ENCODE measurements at places on chromosomes 3 and 15.

DNA sequence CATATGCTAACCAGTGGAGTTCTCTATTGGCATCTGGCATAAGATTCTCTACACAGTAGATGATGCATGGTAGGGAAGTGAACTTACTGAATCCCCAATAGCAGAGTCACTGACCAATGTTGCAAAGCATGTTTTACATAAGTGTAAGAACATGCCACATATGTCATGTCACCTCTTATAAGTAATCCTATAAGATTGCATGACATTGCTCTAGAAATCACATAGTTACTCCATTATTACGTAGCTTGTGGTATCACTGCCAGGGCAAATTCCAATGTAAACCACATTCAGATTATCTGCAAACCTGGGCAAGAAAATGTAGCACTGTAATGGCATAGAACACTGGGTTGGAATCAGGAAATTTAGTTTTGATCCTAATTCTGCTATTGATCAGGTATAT, 198.2 kb upstream of the UMPS start:
- no peak for DNase-seq

- no peak for DNase-seq
These were observed 31.5 kb upstream of the FAM107A start for GRCh38 chr3:58608648-58609047.

- no peak for DNase-seq
These were observed 174.9 kb downstream of the TNIK start for GRCh38 chr3:171285287-171285686.

DNA sequence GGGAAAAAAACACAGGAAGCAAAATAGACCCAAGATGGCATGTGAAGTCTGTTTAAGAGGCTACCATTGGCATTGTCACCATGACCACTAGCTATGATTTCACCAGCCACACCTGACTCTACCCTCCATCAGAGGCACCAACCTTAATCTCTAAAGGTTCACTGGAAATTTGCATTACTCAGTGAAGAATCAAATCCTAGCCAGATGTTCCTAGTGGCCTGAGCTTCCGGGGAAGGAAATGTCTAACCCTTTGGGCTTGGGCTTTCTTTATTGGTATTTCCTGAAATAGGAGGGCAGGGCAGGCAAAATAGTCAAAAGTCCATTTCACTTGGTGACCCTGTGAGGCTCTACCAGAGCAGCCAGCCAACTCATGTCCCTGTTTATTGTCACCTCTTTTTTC, 110.9 kb upstream of the PHLDB2 start:
- no peak for DNase-seq

DNA sequence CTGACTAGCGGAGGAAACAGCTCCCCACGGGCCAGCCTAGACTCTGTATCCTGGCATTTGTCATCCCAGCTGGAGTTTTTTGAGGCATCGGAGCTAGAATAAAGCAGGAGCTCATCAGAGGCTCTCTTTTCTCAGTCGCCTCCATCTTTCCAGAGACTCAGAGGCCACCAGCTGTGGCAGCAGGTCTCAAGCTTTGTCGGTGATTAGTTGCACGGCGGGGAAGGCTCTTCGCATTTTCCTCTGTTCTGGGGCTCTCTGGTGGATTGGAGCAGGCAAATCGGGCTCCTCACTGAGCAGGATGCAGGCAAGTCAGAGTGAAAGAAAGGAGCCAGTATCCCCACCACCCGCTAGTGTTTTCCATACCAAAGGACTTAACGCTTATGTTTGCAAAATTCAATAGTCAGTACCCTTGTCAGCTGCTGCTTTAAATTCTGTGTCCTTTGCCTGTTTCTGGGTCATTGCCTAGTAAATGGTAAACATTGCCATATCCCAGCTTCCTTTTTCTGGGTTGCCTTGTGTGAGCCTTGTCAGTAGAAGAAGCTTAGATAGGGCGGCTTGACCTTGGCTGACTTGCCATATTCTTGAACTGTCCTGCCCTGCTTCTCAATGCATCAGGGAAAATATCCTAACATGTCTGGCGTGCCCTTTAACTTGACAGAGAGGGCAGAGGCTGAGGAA, 127.1 kb downstream of the PTPRG start:
- DNase-seq: no peak

DNA sequence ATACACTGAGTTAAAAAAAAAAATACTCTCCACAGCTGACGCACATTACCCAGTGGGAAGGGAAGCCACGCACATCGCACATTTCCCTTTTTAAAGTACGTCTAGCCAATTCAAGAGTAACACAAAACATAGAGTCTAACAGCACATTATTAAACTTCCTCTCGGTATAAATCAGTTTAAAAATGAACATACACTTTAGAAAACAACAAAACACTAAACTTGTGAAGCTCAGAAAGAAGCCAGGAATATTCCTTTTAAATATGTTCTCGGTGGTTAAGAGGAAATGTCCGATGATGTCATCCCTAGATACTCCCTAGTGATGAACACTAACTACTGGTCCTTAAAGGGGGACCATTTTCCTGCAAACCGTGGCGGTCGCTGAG, 721 bp downstream of the MYEF2 start:
- no peak for DNase-seq

DNA sequence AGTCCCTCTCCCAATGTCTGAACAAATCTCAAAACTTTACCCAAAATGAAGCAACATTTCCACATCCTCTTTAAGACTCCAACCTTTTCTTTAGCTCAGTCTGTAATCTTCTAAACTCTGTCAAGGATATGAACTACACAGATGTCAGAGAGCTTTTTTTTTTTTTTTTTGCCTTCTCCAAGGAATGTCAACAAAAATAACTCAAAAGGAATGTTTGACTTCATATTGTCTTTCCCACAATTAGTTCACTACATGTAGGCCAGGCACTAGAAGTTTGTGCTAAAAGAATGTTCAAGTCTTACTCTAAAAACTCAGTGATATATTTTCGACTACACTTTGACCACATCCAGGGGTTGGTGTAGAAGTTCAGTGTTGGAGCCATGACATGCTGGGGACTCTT, 37.1 kb downstream of the ADAMTS9 start:
- DNase-seq: no peak

DNA sequence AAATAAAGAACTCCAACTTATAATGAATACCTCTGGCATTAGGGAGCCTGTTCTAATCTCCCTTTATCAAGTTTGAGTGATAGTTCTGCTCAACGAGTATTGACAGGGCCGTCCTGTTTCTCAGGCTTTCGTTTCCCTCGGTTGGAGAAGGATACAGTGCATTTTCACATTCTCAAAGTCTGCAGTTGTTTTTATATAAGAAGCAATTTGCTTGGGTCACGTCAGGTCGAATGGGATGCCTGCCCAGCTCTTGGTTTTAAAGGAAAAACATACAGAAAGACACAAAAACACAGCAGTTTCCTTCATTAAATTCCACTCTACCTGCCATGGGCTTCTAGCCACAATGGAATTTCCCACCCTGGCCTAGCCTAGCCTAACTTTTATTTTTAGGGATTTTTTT, 366.3 kb downstream of the TIGIT start:
- DNase-seq: no peak

- no peak for DNase-seq
These were observed 241.8 kb upstream of the SLCO3A1 start for GRCh38 chr15:91611561-91612323.

DNA sequence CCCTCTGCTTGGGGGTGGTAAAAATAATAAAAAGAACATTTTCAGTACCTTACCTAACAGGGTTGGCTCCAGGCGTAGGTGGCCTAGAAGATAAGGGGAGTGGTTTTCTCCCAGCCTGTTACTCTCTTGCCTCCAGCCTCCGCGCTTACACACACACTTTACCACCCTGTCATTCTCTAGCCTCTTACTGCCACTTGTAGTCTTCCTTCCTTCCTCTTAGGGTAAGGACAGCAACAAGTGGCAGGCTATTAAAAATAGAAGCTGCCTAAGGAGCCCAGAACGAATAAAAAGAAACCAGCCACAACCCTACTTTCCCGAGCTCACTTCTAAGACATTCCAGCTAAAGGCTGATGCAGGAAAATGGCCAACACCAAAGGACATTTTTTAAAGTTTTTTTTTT, 9.6 kb upstream of the LIPH start:
- no peak for DNase-seq

- no peak for DNase-seq
These were observed 100.8 kb downstream of the SLCO3A1 start for GRCh38 chr15:91954292-91954691.

DNA sequence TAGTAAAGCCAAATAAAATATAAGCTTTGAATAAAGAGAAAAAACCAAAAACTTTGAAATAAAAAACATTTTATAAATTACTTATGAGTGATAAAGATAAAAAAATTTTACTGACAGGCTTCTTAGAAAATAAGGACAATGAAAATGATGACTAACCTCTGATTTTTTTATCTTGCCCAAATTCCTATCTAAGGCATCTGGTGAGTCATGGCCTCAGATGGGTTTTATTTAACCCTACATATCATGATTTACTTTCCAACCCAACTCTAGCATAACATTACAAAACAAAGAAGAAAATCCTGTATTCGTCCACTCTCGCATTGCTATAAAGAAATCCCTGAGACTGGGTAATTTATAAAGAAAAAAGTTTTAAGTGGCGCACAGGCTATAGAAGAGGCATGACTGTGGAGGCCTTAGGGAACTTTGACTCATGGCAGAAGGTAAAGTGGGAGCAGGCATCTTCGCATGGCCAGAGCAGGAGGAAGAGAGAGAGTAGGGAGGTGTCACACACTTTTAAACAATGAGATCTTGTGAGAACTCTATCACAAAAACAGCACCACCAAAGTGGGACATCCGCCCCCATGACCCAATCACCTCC, 152.1 kb downstream of the NEK10 start:
- no peak for DNase-seq

DNA sequence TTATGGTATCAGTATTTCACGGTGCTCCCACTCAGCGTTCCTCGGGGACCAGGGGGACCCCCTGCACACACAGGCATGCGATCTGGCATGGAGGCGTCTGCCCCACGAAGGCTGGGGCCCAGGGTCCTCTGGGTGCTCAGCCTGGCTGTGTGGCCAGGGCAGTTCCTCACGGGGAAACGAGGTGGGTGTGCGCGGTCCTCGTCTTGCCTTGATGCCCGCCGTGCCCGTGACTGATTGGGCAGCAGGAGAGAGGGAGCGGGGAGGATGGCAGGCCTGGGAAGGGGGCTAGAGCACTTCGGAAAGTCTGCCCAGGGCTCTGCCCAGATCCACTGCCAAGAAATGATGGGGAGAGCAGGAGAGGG, 10.9 kb downstream of the LINGO1 start:
- DNase-seq: no peak

GRCh38 chr3:42052132-42052483, 39.0 kb upstream of the TRAK1 start:
- DNase-seq: no peak

GRCh38 chr3:20575146-20575545, 389.1 kb upstream of the SGO1 start:
- DNase-seq: no peak

DNA sequence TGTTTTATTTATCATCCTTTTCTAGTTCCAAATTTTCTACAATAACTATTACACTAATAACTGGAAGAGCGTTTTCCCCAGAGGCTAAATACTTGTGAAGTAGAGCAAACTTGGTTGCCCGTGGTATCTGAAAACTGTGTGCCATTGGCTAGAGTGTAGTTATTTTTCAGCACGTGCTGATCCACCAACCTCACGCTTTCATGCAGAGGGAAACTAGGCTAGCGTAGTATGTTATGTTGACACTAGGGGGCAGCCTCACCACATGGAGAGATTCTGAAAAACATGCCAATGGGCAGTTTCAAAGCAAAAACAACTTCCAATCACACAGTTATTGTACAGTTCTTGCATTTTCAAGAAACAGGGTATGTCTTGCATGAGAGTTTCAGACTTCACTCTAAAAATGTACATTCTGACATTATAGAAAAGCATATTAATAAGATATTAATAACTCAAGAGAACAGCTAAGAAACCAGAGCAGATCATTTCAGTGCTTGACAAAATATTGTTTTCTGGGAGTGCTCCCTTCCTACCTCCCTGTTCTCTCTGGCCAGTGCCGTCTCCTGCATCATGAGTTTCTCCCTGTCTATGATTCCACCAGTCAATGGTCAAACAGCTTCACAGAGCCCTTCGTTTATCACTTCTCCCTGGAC, 39.7 kb downstream of the SPATA12 start:
- peak; percentile 11 for DNase-seq
